NCI-H1092 (cell line): ENCODE measurements at places on chromosomes 12 and 14.

- DNase-seq: no peak
Measured at GRCh38 chr14:32055175-32055574, 21.9 kb upstream of the ARHGAP5 start.

DNA sequence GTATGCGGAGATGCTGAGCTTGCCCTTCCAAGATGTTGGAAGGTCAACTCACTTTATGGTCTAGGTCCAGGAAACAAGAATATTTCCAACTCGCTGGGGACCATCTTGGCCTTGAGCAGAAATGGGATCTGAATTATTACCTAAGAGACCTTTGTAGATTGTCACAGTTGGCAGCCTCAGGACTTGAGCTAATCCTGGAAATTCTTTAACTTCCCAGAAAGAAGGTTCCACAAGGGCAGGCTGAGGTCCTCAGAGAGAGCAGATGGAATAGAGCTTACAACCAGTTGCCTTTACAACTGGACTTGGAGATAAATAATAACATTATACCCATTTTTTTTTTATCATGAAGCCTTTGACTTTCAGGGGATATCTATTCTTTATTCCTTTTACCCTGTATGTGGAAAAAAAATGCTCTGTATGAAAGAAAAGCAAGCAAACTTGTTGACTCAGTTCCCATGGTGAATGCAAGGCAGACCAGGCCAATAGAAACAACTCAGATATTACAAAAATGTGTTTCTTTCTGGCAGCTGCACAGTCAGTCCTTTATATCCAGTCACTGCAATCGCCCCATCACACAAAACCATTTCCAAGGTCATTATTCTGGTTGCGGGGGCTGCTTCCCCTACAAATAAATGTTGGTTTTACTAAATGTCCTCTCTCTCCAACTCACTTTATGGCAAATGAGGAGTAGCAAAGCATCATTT is 401.4 kb downstream of the ZFP36L1 start:
- no peak for DNase-seq

DNA sequence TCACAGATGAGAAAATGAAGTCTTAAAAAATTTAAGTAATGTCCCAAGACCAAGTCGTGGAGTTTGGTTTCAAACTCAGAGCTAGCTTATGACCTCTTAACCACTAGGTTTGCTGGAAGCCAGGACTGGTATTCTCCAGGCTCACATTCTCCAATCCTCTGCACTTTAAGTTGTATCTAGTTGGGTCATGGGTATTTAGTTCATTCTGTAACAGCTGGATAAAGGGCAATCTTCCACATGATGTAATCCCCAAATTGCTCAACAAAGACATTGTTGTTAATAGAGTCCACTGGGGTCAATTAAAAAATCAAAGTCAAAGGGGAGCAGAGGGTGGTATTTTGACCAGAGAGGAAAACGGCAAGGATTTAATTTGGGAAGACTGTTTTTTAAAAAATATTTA is 17.8 kb upstream of the GAS2L3 start:
- DNase-seq: no peak

DNA sequence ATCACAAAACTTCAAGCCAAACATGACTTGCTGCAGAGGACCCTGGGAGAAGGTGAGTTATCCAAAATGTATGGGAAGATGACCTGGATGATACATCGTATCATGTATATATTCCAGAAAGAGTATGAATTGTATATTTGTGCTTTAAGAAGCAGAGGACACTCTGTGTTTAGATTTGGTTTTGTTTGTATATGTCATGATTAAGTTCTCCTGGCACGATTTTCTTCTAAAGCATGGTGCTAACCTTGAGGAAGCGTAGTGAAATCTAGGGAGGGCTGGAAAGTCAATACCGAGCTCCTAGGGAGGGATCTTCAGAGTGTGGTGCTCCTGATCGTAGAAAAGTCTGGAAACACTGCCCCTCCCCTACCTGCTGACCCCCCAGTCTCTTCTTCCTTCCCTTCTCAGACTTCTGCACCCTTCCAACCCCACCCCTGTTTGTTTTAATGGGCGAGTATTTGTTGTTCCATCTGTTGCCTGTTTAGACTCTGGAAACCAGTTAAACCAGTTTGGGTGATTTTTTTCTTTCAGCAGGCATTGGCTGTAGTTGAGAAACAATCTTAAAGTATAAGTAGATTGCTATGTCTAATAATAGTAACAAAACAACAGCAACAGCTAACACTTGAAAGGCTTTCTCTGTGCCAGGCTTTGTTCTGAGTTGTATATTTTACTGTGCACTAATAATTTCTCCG is 141.6 kb downstream of the KICS2 start:
- no peak for DNase-seq

- DNase-seq: no peak
Measured at GRCh38 chr12:45017916-45018315, 33.0 kb downstream of the DBX2 start.

DNA sequence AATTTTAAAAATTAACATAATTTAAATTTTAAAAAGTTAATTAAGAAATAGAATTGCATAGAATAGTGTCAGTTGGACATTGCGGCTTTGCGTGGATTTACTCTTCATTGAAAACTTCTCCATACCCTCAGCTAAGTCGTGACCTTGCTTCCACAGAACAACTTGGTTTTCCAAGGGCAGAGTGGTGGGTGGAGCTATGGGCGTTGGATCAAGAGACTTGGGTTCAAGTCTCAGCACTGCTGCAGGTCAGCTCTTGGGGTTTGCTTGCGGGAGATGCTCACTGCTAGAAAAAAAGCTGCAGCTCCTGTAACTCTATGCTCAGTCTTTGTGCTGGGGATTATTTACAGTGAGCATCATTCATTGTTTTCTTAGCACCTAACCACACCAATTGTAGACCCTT is 133.7 kb downstream of the PRIMA1 start:
- no peak for DNase-seq

GRCh38 chr12:112798048-112798760 is 6.7 kb downstream of the RPH3A start:
- no peak for DNase-seq

DNA sequence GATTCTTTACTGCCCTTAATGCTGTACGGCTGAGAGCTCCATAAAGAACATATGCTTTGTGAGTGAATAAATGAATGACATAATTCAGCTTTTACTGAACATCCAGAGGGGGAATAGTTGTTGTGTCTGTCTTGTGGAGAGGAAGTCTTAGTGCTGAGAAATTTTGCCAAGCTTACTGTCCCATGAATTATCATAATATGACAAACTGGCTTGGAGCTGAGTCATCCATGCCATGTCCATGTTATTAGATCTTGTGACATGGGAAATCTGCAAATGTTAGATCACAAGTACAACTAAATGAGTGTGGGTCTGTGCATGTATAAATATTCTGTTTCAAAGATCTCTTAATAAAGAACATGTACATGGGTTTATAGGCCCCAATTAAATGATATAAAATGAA is 350.4 kb downstream of the BMP4 start:
- no peak for DNase-seq

- no peak for DNase-seq
Measured at GRCh38 chr14:29236401-29236800, 469.8 kb downstream of the FOXG1 start.

DNA sequence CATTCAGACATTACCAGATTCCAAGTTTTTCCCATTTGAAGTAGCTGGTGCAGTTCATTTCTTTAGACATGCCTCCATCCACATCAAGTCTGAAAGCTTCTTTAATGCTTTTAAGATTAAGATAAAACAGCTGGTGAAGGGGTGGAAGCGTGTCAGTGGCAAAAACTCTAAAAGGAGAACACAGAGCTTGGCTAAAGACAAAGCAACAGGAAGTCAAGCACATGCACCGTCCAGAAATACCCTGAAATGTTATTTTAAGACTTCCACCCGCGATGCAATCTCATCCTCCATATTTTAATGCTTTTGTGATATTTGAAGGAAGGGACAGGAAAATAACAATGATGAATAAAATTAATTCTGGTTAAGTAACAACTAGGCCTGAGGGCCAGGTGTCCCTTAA is 31.8 kb downstream of the PPM1H start:
- DNase-seq: no peak

DNA sequence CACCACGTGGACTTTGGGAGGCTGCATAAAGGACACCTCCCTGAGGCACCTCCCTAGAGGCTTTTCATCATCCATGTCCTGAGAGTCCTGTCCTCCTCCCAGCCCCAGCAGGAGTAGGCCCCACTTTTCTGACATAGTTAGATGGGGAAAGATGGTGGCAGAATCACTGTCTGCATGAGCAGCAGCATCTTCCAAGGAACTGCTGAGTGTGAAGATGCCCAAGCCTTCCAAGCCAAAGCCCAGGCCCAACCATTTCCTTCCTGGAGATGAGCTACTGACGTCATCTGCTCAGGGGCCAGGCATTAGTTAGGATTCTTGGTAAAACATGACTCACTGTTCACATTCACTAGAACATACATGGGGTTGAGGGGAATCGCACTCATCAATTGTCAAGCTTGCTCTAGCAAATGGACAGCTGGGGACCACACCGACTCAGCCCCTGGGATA is 37.3 kb downstream of the VDR start:
- DNase-seq: no peak

DNA sequence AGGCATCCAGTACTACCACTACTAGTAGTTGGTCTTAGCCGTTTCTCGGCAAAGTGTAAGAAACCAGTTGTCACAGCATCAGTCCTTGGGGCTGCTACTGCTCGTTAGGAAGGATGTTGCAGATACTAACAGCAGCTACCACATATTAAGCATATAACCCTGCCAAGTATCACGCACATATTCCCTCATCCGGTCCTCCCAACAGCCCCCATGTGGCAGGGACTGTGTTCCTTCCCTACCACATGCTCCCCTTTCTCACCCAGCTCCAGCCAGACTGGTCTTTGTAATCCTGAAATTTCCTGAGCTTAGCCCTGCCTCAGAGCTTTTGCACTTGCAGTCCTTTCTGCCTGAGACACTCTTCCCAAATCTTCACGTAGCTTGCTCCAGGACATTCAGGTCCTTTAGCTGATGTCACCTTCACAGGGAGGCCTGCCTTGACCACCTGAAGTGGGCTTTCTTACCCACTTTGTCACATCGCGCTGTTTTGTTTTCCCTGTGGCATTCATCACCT is 7.8 kb downstream of the ERP29 start:
- DNase-seq: no peak

DNA sequence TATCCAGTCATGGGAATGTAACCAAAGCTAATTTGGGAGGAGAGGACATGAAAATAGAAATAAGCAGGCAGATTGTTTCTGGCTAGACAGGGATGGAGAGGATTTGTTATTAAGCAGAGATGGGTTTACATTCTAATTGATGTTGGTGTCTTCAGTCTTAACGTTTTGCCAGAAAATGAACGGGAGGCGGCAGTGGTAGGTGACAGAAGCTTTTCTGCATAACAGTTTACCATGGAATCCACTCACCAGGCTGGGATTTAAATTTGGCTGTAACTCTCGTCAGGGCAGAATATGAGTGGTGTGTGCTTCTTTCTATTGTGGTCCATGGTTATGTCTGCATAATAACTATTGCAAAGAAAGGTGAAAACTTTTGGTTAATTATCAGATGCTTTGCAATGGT is 50.2 kb upstream of the OTX2 start:
- DNase-seq: no peak

- no peak for DNase-seq
Measured at GRCh38 chr12:124379938-124380754, 85.3 kb downstream of the RFLNA start.

DNA sequence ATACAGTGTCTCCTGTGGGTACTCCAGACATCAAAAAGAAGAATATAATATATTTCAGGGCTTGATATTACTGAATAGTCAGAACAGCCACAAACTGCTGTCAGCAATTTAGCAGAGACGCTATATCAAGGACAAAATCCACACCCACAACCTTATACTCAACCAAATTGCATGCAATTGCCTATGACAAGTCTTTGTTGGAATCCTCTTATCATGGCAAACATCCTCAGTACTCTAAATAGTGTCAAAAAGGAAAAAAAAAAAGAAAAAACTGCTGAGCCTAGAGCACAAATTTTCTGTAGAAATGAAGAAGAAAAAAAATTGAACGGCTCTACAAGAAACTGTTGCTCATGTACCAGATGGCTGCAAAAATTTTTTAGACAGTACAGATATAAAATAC is 485.7 kb downstream of the TMTC2 start:
- DNase-seq: no peak

DNA sequence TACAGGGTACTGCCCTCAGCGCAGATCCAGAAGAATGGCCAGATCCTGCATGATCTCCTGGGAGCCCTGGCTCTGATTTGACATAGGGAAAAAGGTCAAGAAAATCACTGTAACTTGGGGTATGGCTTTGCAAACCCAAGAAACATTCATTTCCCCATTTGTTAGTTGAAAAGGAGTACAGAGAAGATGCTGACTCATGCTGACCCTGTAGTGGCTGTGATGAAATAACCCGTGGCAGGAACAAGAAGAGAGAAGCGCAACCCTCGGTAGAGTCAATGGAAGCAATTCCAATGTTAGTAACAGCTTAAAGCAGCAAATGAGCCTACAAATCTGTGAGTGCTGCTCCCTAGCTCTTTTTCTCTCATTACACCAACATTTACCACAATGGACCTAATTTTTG is 281.6 kb upstream of the NPAS3 start:
- DNase-seq: no peak

DNA sequence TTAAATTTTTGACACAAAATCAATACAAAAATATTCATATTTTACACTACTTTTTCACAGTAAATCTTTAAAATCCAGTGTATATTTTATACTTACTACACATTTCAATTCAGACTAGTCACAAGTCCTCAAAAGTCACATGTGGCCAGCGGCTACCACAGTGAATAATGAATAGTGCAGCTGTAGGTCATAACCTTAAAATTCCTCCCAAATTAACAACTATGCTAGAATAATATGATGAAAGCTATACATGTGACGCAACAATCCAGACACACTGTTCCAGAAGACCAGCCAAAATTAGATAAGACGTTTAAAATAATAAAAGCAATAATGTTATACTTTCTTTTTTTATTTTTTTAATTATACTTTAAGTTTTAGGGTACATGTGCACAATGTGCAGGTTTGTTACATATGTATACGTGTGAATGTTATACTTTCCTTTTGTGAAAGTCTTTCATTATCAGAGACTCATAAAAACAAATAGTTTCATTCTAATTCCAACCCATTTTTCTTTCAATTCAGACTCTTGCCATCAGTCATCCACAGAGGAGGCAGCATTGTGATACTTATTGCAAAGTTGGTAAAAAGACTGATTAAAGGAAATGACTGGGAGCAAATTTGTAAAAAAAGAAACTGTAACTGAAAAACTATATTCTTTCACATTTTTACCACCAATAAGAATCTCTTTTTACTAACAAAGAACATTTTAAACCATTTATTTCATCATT is 67.0 kb downstream of the C2CD5 start:
- no peak for DNase-seq
